ENCODE measurements at places on chromosomes 2 and 18.

DNA sequence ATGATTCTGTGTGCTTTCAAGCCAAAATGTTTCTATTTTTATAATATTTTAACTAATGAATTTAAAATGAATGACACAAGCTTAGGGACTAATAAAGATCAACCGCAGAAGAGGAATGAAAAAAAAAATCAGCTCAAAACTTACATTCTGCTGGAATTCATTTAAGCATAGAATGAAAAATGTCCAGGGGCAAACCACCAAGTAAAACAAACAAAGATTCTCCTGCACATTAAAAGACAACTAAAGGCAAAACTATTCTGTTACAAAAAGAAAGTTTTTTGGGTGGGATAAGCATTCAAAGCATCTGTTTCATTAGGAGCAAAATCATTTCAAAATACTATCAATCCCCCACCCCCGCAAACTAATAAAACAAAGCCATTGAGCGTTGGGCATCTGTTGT, 99.3 kb upstream of the SOX11 start:
- DNase-seq: peak; percentile 56

DNA sequence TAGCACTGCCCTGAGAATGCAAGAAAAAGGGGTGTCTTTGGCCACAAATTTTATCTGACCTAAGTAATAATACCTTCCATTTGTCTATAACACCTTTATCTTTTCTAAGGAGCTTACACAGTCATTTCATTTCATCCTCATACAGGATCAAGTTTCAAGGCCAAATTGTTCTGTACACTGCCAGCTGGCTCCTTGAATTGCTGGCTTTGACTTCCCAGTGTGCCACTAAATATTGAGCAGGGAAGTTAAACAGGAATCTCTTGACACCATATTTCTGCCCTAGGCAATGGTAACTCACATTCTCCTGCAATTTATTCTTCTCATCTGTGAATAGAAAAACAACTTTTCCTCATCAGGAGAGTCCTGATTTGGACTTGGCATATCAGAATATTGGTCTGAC, 195.1 kb upstream of the LRP1B start:
- DNase-seq: no peak

GRCh38 chr18:3623769-3624545, 174.0 kb downstream of the TGIF1 start:
- DNase-seq: peak; percentile 98

GRCh38 chr18:33830213-33830612, 252.2 kb downstream of the ASXL3 start:
- DNase-seq: no peak

- no peak for DNase-seq
These were observed 50.8 kb downstream of the PIAS2 start for GRCh38 chr18:46866523-46866922.

DNA sequence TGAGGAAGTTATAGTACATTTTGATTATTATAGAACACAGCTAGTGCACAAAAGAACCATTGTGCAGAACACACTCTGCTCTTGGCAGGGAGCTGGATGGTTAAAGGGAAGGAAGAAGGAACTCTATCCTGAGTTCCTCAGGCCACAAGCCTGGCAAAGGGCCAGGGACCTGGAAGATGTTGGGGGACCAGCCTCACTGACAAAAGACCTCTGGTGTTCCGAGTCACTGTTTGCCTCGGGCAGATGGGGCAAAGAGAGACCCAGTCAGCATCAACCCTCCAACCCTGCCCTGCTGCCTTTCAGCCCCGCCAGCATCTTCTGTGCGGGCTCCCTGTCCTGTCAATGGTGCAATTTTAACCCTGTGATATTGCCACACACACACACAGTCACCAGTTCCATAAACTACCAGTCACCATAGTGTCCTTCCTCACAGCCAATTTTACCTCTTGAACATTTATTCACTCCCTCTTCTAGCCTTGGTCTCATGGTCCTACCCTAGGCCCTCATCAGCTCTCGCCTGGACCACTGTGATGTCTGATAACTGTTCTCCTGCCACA, 21.9 kb downstream of the NEMP2 start:
- no peak for DNase-seq

DNA sequence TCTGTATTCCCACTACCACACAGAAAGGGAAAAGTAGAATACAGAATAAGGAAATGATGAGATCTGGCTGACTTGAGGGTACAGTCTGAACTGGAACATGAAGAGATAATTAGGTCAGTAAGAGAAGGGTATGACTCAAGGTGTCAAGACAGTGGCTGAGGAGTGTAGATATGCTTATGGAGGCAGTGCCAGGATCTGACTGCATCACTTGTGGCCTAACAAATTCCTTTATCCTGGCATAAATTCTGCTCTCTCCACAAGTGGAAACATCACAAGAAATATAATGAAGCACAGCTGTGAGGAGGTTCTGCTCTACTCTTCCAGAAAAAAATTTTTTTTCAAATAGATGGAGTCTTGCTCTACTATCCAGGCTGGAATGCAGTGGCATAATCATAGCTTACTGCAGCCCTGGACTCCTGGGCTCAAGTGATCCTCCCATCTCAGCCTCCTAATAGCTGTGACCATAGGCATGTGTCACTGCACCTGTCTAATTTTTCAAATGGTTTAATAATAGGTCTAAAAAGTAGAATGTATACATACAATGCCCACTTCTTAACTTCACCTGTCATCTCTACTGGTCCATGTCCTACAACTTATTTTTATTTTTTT, 85.3 kb downstream of the C2orf74 start:
- DNase-seq: peak; percentile 79

GRCh38 chr2:58055033-58055786, 8.6 kb downstream of the VRK2 start:
- DNase-seq: no peak

DNA sequence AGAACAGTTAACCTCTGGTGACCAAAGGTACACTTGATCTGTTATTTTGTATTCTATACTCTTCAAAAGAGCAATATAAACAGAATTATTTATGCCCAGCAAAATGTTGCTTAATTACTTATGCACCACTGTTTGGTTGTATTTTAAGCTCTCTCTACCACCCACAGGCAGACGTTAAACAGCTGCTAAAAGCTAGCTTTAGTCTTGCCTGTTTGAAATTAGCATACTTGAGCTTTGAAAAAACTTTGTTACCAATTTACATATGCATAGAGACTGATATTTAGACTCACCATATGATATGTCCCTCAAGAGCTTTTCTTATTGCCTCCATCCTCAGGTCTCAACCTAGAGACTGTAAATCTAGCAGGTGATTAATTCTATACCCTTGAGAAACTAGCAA, 426.9 kb downstream of the NR4A2 start:
- no peak for DNase-seq

DNA sequence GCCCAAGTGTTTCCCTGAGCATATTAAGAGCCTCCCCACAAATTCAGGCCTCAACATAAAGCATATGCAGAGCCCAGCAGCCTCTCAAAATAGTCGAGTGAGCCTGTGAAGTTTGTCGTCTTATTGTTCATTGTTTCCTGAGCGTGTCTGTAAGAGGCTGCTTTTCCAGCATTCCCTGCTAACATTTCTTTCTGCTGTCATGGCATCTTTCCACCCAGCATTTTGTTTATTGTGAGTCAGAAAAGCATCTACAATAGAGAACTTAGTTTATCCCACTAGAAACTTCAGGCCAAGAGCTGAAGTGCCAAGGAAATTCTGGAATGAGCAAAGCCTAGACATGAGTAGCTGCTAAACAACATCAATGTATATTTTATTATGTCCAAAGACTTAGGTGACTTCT, 46.3 kb upstream of the STAM2 start:
- DNase-seq: peak; percentile 30

GRCh38 chr18:27723168-27723567, 453.8 kb downstream of the CDH2 start:
- DNase-seq: peak; percentile 45

GRCh38 chr18:50686409-50686808, 126.5 kb downstream of the MAPK4 start:
- DNase-seq: no peak

DNA sequence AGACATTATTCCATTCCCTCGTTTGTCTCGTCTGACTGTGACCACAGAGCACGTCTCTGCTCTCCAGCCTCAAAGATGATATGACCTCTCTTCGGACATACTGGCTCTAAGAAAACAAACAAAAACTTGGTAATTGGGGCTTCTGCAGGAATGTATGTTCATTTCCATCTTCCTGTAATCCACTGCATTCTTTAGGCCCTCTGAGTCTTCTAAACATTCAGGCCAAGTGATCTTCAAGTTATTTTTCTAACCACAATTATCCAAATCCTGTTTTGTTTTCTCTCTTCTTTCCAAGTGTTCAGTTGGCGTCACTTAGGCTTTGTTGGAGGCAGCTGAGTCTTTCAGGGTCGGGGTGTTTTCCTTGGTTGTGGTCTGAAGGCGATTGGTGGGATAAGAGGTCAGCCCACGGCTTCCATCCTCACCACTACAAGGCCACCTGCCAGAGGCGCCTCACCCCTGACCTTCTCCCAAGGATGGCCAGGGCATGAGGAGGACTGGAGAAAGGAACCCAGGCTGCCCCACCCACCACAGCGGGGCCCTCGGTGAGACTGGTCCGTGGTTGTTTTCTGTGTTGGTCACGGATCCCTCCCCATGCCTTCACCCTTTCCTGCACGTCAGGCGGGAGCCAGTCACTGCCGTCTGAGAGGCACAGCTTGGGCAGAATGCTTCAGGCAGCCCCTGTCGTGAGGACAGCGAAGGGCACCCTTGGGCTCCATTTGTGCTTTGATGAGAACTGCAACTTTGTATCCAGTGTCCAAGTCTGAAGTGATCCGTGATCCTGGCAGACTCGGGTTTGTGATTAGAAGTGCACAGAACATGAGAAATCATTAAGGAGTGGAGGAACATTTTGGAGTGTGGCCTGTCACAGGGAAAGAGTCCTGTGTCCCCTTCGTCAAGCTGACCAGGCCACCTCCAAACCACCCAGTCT, 88.6 kb upstream of the FHL2 start:
- peak; percentile 79 for DNase-seq

GRCh38 chr2:20717641-20718040, 50.7 kb downstream of the GDF7 start:
- no peak for DNase-seq

- no peak for DNase-seq
These were observed 289.8 kb upstream of the SPRED2 start for GRCh38 chr2:65722028-65722778.

GRCh38 chr2:97982621-97983020, 13.1 kb downstream of the TMEM131 start:
- DNase-seq: peak; percentile 30

- DNase-seq: no peak
These were observed 2.8 kb downstream of the CAPN10 start for GRCh38 chr2:240589375-240589774.

GRCh38 chr2:190468814-190469569, 60.8 kb downstream of the MFSD6 start:
- DNase-seq: peak; percentile 98

DNA sequence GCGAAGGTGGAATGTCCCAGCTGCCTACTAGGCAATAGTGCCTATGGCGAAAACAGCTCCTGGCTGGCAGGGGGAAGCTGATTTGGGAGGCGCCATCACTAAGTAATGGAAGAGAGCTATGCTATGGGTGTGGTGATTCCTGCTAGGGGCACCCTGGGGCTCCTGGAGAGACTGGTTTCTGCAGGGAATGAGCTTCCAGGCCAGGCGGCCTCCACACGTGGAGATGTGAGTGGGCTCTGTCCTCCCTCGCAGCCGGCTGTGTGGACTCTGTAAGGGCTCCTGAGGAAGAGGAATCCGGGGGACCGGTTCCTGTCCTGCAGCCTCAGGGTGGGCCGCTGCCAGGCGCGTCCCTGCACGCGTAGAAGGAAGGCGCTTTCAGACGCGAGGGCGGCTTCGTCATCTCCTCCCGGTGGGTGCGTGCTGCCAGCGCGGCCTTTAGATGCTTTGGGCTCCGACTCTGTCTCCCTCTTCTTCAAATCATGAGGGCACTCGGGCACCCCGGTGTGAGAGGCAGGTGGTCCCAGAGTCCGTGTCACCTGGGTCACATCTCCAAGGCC, 55.5 kb upstream of the ANKRD62 start:
- DNase-seq: peak; percentile 40

GRCh38 chr2:234611209-234611608, 114.3 kb upstream of the ARL4C start:
- DNase-seq: no peak

DNA sequence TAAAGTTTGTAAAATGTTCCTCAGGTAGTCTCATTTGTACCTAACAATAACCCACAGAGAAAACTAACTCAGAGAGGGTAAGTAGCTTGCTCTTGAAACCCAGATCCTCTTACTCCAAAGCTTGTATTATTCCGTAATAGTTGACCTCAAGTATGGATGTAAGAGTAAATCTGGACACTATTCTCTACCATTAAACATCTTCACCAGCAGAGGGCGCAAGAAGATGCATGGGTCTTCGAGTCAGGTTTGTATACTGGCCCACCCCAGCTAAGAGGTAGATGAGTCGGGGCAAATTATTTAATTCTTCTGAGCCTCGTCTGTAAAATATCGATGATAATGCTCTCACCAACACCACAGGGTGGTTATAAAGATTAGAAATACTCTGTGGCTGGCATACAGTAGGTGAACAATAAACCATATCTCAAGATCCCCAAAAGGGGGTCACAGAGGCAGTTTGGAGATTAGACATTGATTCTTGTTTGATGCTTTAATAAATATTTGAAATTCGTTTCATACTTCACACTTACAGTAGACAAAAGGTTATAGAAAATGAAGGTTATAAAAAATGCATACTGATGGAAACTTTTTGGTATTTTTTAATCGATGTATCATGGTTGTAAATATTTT, 3.5 kb upstream of the CABLES1 start:
- DNase-seq: peak; percentile 81

DNA sequence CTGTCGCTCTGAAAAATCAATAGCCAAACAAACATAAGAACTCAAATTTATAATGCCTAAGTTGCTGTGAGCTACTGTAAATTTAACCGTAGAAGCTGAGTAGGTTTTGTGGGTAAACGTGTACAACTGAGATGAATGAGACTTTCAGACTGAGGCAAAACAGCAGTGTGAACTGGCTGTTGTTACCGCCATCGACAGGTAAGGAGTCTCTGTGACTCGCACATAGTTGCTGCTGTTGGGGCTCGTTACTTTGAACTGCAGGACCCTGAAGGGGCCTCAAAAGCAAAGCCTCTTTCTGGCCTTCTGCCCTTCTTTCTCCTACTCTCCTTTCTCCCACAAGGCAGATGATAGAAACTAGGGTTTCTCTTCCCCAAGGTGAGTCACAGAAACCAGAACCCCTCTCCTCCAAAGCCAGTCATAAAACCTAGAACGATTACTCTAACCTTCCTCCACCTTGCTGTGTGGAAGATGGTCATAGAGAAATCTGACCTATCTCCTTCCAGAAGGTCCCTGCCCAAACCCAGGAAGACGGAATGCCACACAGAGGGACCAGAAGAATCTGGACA, 101.2 kb downstream of the DLGAP1 start:
- DNase-seq: no peak

GRCh38 chr2:223970343-223971128, 13.3 kb downstream of the MRPL44 start:
- DNase-seq: peak; percentile 57

DNA sequence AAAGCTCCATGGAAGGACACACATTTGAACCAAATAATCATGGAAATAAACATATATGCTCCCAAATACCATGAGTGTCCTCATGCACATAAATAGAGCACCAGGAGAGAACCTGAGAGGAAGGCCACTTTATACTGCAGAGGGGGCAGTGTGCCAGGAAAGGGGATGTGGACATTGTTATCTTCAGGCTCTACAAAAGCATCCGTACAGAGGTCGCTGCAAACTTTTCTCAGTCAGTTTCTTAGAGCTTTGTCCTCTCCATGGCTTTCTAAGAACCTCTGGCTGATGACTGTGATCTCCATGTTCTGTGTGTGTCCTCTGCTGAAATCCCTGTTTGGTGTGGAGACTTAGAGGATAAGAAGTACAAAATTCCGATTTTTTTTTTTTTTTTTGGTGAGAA, 515.7 kb downstream of the CNTNAP5 start:
- DNase-seq: no peak
